Skeletal muscle tissue (tissue), 5 donors: ENCODE measurements at places on chromosomes 7 and 10. TPM values are rescaled to one million over a fixed set of nuclear protein-coding genes. Genes with fewer than 3 reads are reported as not detected.

TMEM176A gene
- total RNA-seq = 11.0 TPM

CTNNA3 gene
- 24.0 TPM for total RNA-seq

RGR gene
- total RNA-seq = 13.6 TPM

TAX1BP1 gene
- 24.5 TPM for total RNA-seq

DRGX gene
- total RNA-seq = not detected

CCL24 gene
- not detected for total RNA-seq

OR13A1 gene
- total RNA-seq = not detected

CPN1 gene
- not detected for total RNA-seq

OR6V1 gene
- total RNA-seq = not detected
